Stimulated activated CD8-positive, alpha-beta memory T cell treated with anti-CD3 and anti-CD28 coated beads, Interleukin-4, amount 100 ng/mL, for 48 hours (primary cell): ENCODE measurements at places on chromosomes 16 and 17.
A peak's percentile ranks its signal among the peaks of the same experiment; 100 is the strongest.

GRCh38 chr17:46821482-46822387, 3.2 kb upstream of the WNT3 start:
- DNase-seq, result no peak

- DNase-seq, result peak; percentile 76
Measured at GRCh38 chr17:34146440-34147043, 108.5 kb upstream of the CCL2 start.

GRCh38 chr17:74431568-74432423, at the start of gene GPRC5C:
TSS of gene GPRC5C (plus strand) at chr17:74432088. CDS start at chr17:74439777, 7,689 bp downstream.
- peak; percentile 70 for DNase-seq

DNA sequence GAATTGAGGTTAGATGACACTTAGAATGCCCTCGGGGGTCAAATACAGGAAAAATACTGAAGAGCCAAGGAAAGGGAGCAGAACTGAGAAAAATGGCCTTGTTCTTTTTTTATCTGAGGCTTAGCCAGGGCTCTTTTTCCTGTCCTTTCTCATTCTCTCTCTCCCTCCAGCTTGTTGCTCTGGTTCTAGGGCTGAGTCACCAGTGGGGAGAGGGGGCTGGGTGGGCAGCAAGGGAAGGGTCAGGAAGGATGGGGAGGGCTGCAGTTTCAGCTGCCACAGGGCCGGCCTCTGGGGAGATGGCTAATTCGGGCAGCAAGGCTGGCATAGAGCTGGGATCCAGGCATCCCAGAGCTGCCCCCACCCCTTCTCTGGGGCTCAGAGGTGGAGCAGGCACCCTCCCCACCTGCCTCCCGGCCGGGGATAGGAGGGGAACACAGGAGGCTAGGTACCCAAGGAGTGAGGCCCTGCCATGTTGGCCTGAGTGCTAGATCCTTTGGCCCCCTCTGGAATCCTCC, 3.9 kb downstream of the ITGA3 start:
- DNase-seq, result no peak

- no peak for DNase-seq
Measured at GRCh38 chr17:80650751-80651518, 106.3 kb downstream of the RPTOR start.

DNA sequence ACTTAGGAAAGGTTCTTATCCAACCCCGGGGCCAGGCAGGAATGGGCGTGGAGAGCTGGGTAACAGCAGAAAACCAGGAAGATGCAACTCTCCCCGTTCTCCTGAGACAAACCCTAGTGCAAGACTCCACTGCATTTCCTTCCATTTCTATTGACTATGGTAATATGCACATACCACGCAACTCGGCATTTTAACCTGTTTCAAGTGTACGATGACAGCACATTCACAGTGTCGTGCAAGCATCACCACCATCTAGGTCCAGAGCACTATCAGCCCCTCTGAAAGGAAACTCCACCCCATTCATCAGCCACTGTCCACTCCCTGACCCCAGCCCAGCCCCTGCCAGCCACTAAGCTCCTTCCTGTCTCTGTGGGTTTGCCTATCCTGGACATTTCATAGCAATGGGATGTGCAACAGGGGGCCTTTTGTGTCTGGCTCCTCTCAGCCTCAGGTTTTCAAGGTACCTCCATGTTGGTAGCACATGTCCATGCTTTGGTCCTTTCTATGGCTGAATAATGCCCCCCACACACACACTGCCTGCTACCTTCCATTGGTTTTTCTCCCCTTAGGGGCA, 441.9 kb downstream of the SOX9 start:
- DNase-seq, result no peak

GRCh38 chr17:56777859-56778258, 55.9 kb downstream of the C17orf67 start:
- DNase-seq, result no peak

GRCh38 chr16:67425580-67425979, 5.3 kb upstream of the HSD11B2 start:
- no peak for DNase-seq

DNA sequence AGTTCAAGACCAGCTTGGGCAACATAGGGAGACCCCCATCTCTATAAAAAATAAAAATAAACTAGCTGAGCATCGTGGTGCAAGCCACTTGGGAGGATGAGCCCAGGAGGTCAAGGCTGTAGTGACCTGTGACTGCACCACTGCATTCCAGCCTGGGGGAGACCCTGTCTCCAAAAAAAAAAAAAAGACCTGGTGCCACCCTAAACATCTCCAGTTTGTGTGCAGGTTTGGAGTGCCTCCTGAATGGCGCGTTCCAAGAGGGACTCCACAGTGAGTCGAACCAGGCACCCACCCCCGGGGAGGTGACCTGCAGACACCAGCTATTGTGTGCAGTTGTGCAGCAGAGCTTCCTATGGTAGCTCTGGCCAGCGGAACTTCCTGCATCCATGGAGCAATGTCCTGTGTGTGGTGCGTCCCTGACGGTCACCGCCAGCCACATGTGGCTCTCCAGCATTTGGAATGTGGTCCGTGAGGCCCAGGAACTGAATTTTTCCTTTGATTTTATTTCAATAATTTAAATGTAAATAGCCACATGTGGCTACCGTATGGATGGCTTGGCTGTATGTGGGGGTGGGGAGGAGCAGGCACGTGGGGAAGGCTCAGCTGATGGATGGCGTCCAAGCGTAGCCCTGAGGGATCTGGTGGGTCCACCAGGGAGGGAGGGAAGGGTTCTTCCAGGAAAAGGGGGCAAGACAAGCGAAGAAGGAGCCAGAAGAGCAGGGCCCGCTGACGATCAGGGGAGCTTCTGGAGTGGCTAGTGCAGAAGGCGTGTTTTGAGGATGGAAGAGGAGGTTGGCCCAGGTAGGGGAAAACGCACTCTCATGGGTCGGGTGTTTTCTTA, 107.1 kb upstream of the GSE1 start:
- DNase-seq, result no peak

DNA sequence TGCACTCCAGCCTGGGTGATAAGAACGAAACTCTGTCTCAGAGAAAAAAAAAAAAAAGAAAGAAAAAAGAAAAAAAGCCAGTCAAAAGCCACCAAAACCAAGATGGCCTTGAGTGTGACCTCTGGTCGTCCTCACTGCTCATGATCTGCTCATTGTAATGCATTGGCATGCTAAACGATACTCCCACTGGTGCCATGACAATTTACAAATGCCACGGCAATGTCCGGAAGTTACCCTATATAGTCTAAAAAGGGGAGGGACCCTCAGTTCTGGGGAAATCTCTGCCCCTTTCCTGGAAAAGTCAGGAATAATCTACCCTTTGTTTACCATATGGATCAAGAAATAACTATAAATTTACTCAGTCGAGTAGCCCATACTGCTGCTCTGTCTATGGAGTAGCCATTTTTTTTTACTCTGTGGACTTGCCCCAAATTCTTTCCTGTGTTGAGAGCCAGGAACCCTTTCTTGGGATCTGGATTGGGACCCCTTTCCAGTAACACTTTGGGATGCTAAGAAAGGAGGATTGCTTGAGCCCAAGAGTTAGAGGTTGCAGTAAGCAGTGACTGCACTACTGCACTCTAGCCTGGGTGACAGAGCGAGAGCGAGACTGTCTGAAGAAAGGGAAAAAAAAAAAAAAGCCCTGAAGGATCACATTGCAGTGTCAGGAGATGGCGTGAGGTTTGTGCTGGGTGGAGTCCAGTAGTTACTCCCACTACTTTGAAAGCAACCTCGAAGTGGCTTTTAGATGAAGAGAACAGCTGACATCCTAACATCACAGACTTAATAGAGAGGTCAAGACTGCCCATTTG, 3.7 kb upstream of the TMEM231 start:
- no peak for DNase-seq

- no peak for DNase-seq
Measured at GRCh38 chr17:17661834-17662385, 19.3 kb upstream of the RAI1 start.

DNA sequence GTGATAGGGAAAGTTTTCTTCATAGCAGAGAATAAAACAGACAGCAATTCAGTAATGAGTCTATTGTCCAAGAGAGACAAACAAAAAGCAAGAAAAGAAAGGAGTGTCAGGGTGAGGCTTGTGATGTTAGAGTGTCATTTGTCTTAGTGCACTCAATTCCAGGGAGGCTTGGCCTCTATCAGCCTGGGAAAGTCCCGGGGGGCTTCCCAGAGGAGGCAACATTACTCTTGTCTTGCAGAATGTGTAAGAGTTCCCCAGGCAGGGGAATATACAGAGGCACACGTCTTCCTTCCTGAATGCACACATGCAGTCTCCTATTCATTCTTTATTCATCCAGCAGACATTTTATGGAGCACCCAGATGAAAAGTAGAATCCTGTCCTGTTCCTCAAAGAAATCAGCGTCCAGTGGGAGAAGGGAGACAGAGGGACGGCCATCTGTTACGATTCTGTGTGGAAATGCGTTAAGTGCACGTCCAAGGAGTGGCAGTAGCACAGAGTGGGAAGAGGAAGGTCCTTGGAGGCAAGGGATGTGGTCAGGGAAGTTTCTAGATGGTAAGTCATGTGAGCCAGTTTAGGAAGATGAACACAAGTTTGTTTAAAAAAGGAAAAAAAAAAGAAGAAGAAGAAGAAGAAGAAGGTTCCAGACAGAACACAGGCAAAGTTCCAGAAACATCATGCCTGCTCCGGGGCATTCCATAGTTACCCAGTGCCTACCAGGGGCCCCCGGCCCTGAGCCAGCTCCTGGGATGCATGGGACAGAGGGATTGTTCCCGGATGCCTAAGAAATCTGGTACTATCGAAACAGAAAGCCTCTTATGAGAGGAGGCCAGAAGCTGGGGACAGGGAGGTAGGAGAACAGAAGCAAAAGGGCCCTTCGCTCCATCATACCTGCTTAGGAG, 21.1 kb downstream of the CACNG4 start:
- no peak for DNase-seq

DNA sequence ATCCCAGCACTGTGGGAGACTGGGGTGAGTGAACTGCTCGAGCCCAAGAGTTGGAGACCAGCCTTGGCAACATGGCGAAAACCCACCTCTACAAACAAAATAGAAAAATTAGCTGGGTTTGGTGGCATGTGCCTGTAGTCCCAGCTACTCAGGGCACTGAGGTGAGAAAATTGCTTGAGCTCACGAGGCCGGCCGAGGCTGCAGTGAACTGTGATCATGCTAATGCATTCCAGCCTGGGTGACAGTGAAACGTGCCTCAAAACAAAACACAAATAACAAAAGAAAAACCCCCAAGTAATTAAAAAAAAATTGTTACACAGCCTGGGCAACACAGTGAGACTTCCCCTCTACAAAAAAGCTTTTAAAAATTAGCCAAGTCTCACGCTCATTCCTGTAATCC, 5.0 kb downstream of the CCDC47 start:
- DNase-seq, result no peak

DNA sequence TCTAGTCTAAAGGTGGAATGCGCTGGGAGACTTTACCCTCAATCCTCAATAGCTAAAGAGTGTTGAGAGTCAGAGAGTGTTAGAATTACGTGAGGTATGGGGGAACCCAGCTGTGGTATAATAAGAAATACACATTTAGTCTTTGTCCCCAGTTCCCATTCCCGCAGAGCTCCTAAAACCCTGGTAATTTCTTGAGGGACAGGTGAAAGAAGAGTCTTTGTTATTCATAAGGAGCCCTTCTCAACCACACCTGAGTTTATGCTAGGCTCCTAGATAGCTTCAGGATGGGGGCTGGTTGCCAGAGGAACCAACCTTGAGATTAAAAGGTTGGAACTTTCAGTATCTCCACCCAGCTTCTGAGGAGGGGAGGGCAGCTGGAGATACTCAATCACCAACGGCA, 5.8 kb downstream of the ZNF18 start:
- DNase-seq, result no peak

- DNase-seq, result no peak
Measured at GRCh38 chr16:55494994-55495421, 13.9 kb upstream of the LPCAT2 start.

DNA sequence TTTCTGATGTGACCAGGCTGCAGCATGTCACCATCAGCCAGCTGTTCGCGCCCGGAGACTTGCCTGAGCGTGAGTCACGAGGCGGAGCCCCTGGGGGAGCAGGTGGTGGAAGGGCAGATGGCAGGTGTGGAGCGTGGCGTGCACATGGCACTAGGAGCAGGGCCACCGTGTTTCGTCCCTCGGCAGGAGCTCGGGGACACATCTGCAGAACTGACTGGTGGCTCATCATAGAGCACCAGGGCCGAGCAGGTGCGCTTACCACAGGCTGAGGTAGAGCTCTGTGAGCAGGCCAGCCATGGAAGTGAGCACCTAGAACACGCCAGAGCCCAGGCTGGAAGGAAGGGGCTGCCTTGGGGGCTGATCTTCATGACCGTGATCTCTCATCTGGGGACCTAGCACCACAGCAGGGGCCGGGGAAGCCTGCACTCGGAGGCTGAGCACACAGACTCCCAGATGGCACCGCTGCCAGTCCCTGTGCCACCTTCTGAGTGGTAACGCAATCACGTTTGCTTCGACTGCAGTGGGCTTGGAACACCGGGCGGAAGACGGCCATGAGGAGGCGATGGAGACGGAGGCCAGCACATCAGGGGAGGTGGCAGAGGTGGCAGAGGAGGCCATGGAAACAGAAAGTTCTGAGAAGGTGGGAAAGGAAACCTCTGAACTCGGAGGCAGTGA, 61.8 kb upstream of the ENDOV start:
- DNase-seq, result no peak

DNA sequence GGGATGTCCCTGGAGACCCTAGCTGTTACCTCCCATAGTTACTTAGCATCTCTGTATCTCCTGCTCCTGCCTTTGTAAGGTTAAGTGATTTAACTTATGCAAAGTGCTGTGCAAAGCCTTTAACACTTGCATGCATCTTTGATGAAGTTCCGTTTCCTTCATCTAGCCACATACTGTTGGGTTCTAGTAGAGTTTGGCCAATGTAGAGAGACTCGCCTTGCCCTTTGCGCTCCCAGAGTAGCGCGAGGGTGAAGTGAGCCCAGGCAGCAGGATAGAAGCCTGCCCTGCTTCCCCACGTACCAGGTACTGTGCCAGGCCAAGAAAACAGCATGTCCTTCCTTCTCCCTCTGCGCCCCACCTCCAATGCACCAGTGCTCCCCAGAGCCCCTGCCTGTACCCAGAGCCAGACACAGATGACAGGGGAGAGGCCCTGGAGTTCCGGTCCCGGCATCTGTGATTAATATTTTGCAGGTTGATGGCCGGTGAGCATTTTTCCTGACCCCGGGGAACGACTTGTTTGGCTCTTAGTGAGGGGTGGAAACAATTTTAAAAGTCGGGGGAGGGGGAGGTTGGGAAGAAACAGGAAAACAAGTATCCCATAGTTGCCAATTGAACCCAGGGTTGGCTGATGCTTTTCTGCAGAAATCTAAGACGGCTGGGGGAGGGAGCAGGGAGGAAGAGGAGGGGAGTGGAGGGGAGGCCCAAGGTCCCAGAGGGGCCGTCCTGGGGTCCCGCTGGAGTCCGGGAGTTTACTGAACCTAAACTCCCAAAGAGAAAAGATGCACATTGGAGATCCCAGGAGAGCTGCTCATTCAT, 13.1 kb upstream of the CDC42EP4 start:
- no peak for DNase-seq

DNA sequence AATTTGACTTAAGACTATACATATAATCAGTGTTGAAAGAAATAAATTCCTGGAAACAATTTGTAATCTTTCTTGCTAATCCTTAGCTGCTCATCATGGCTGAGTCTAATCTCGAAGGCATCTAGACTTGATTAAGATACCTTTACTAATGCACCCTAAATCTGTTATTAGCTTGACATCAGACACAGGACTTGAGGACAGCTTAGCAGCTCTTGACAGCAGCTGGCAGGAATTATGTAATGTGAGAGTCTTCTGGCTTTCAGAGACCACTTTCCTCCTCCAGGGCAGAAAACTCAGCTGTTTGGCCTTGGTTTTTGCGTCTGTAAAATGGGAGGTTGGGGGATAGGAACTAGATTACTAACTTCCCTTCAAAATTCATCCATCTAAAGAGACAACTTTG, 7.1 kb upstream of the MPP2 start:
- DNase-seq, result no peak
